Activated CD8-positive, alpha-beta memory T cell treated with anti-CD3 and anti-CD28 coated beads, Interleukin-2, amount 10 ng/mL, durations not matched to agents 7 days and 5 days (primary cell): ENCODE measurements at places on chromosomes 4 and X. TPM values are rescaled to one million over a fixed set of nuclear protein-coding genes. Genes with fewer than 3 reads are reported as not detected.

Gene SSX4
- total RNA-seq = not detected

Gene UGT2B11
- total RNA-seq = not detected

Gene SLC49A3
- total RNA-seq = 1.1 TPM

Gene CXorf49
- total RNA-seq = not detected

Gene FAM47E
- 0.18 TPM for total RNA-seq

DNA sequence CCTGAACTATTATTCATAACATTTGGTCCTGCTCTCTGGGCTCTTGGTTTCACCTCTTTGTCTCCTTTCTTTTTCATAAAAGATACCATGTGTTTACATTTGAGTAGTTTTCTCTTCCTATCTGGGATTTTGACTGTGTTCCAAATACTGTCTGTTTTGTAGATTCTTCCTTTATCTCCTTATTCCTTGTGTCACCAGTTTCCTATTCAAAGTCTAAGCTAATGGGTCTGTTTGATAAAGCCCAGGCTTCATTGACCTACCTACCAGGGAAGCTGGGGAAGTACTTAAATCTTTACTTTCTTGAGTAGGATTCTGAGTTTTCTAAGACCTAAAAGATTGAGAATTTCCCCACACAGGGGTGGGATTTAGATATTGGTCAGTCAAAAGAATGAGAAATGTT lies 409.5 kb downstream of the RAPGEF2 start:
- H3K4me1 ChIP-seq = no peaks in the 10 kb centered on the region
- H3K4me3 ChIP-seq = no peak overlapping the region
- no peak for DNase-seq
- no peak overlapping the region for H3K27ac ChIP-seq
- peaks cover 2% of the 10 kb centered on the region for H3K27me3 ChIP-seq
- no peaks in the 10 kb centered on the region for H3K36me3 ChIP-seq

DNA sequence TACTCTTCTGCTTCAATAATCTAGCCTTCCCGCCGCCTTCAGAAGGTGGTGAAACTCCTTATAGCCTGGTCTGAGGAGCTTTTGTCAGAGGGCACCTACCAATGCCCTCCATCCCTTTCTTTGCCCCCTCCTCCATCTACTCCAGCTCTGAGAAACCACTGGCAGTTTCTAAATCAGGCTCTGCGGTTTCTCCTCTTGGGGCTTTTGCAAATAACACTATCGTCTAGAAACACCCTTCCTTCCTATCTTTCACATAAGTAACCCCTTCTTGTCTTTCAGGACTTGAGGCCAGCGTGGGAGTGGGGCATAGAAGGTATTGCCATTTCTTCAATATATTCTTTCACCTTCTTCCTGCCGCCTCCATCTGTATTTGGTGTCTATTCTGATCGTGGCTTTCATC lies 1.2 kb upstream of the EFHC2 start:
- H3K4me1 ChIP-seq = peaks cover 14% of the 10 kb centered on the region
- DNase-seq = peak; percentile 43
- H3K4me3 ChIP-seq = peak overlapping the region; percentile 78

- peaks cover 13% of the 10 kb centered on the region for H3K4me1 ChIP-seq
- H3K27ac ChIP-seq = no peak overlapping the region
- peaks cover 62% of the 10 kb centered on the region for H3K27me3 ChIP-seq
- DNase-seq = no peak
- H3K4me3 ChIP-seq = peak overlapping the region; percentile 61
Observed at GRCh38 chr4:74934016-74934831, 1.3 kb downstream of the PARM1 start.

GRCh38 chr4:185108669-185109068 lies 34.4 kb upstream of the SLC25A4 start:
- no peak for DNase-seq
- no peaks in the 10 kb centered on the region for H3K36me3 ChIP-seq
- H3K4me1 ChIP-seq = peaks cover 3% of the 10 kb centered on the region
- no peak overlapping the region for H3K27ac ChIP-seq
- H3K4me3 ChIP-seq = no peak overlapping the region
- H3K27me3 ChIP-seq = peaks cover 30% of the 10 kb centered on the region

- H3K4me3 ChIP-seq = no peak overlapping the region
- DNase-seq = no peak
- no peaks in the 10 kb centered on the region for H3K36me3 ChIP-seq
- peaks cover 3% of the 10 kb centered on the region for H3K27me3 ChIP-seq
- no peak overlapping the region for H3K27ac ChIP-seq
- no peaks in the 10 kb centered on the region for H3K4me1 ChIP-seq
Observed at GRCh38 chr4:68592673-68593072, 16.6 kb upstream of the UGT2B17 start.

DNA sequence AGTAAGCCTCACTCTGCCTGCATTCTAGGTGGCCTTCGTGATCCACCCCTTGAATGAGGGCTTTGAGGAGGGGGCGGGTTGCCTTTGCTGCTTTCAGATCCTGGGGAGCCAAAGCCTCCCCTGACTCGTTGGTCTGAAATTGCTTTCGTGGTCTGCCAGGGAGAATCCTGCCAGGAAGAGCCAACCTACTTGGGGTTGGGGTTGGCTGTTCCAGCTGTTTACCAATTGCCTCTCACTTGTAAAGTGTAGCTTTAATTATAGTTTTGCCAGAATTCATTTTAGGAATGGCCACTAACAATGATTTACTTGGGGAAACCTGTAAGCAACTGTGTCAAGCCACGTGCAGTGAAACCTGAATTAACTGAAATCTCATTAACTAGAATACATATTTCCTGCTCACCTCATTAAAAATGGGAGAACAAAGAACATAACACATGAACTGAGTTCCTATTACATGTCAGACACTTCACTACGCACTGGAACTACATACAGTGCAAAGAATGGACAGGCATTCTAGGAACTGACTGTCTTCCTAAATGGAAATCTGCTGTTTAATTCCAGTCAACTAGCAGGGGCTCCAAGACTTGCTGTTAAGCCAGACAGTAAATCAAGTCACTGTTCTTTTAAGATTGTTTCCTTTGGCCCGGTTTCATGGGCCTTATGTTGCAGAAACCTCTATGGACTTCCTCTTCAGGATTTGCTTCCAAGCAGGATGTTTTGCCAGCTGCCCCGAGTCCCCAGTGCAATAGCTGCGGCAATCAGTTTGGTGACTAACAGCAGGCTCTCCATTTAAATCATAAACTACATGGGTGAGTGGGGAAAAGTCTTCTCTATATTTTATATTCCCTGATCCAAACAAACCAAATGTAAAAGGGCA lies 16.4 kb upstream of the NKRF start:
- no peak overlapping the region for H3K4me3 ChIP-seq
- DNase-seq = no peak
- H3K27me3 ChIP-seq = no peaks in the 10 kb centered on the region
- peaks cover 16% of the 10 kb centered on the region for H3K36me3 ChIP-seq
- H3K27ac ChIP-seq = no peak overlapping the region

- no peaks in the 10 kb centered on the region for H3K27me3 ChIP-seq
- H3K36me3 ChIP-seq = peaks cover 20% of the 10 kb centered on the region
- no peak for DNase-seq
- peak overlapping the region; percentile 48 for H3K4me3 ChIP-seq
- peaks cover 34% of the 10 kb centered on the region for H3K4me1 ChIP-seq
- H3K27ac ChIP-seq = no peak overlapping the region
Observed at GRCh38 chr4:40058854-40059253, 2.2 kb downstream of the N4BP2 start.

GRCh38 chr4:75179510-75179909 lies 246.6 kb downstream of the PARM1 start:
- H3K36me3 ChIP-seq = no peaks in the 10 kb centered on the region
- H3K4me1 ChIP-seq = peaks cover 3% of the 10 kb centered on the region
- no peak for DNase-seq
- peaks cover 6% of the 10 kb centered on the region for H3K27me3 ChIP-seq
- no peak overlapping the region for H3K4me3 ChIP-seq

DNA sequence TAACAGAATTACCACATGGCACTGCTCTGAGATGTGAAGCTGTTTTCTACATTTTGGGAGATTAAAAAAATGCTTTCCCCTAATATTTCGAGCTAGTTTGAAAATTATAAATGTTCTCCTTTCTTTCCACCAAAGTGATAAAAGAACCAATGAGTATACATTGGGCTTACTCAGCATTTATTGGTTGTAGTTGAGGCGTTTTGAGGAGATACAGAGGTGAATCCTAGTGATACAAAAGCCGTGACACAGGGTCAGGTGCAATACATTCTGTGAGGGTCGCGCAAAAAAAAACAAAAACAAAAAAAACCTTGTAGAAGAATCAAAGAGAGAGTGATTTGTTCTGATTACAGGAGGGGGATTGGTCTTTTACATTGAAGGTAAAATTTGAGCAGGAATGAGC lies 32.4 kb upstream of the CYP4V2 start:
- peaks cover 6% of the 10 kb centered on the region for H3K27me3 ChIP-seq
- no peak overlapping the region for H3K4me3 ChIP-seq
- DNase-seq = no peak
- peaks cover 5% of the 10 kb centered on the region for H3K4me1 ChIP-seq

- no peaks in the 10 kb centered on the region for H3K36me3 ChIP-seq
- H3K4me1 ChIP-seq = peaks cover 7% of the 10 kb centered on the region
- no peak overlapping the region for H3K4me3 ChIP-seq
Observed at GRCh38 chr4:37988670-37989069, 28.5 kb downstream of the PTTG2 start.

DNA sequence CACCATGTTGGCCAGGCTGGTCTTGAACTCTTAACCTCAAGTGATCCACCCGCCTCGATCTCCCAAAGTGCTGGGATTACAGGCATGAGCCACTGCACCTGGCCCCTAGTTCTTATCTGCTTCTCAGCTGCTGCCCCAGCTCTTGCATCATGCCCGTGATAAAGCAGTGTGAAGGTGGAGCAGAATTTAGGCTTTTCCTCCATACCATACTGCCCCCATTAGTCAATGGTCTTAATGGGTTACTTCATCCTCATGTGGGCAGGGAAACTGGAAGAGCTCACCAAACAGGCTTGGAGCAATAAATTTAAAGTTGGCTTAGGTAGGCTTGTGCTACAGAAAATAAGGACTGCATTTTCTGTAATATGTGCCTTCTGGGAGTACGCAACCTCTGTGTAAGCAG lies 636.9 kb upstream of the BOD1L1 start:
- H3K4me1 ChIP-seq = no peaks in the 10 kb centered on the region
- H3K27me3 ChIP-seq = no peaks in the 10 kb centered on the region
- no peak overlapping the region for H3K4me3 ChIP-seq

- no peak overlapping the region for H3K27ac ChIP-seq
- DNase-seq = no peak
- H3K4me1 ChIP-seq = no peaks in the 10 kb centered on the region
- no peaks in the 10 kb centered on the region for H3K36me3 ChIP-seq
- H3K27me3 ChIP-seq = no peaks in the 10 kb centered on the region
Observed at GRCh38 chrX:41067721-41068120, 17.5 kb upstream of the USP9X start.

- peaks cover 26% of the 10 kb centered on the region for H3K27me3 ChIP-seq
- no peak overlapping the region for H3K27ac ChIP-seq
- peaks cover 18% of the 10 kb centered on the region for H3K4me1 ChIP-seq
- H3K4me3 ChIP-seq = no peak overlapping the region
Observed at GRCh38 chr4:88792268-88792781, 94.7 kb upstream of the NAP1L5 start.

- peaks cover 4% of the 10 kb centered on the region for H3K27me3 ChIP-seq
- no peak overlapping the region for H3K27ac ChIP-seq
- H3K36me3 ChIP-seq = peaks cover 5% of the 10 kb centered on the region
- peak; percentile 2 for DNase-seq
- H3K4me3 ChIP-seq = no peak overlapping the region
Observed at GRCh38 chr4:1087371-1087770, 26.0 kb downstream of the RNF212 start.
